Cerebellar nuclear complex (tissue), 1 donor: ENCODE measurements at places on chromosomes 3 and 15.

DNA sequence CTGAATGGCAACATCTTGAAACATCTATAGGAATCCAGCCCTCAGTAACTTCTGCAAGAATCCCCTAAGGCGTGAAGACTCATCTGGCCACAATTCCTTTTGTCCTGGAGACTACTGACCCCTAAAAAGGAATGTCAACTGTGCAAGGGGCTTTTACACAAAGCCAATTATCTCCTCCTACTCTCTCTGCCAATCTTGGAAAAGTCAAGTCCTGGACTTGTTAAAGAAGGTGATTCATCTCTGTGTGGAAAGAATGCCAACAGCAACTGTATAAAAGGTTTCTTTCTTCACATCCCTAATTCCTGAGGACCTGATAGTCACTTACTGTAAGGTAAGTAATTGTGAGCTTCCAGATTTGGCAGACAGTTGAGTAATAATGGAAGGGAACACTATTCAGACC is 22.3 kb downstream of the THRB start:
- no peak for DNase-seq

DNA sequence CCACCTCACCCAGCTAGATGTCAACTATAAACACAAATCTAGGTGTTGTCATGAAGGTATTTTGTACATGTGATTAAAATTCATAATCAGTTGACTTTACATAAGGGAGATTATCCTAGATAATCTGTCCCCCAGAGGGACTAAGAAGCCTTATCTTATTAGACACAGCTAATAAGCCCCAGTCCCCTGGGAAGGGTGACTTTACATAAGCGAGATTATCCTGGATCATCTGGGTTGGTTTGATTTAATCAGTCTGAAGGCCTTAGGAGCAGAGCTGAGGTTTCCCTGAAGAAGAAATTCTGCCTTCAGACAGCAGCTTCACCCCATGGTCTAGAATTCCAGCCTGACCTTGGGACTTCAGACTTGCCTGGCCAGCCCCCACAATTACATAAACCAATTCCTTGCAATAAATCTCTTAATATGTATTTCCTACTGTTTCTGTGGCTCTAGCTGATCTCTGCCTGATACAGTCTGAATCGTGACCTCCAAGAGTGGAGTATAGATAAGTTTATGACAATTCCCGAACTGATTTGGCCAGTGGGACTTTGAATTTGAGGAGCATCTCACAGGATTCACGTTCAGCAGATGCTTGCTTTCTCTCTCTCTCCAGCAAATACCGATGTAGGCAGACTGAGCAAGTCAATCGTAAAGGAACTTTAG is 66.5 kb downstream of the MRPL46 start:
- DNase-seq: no peak

DNA sequence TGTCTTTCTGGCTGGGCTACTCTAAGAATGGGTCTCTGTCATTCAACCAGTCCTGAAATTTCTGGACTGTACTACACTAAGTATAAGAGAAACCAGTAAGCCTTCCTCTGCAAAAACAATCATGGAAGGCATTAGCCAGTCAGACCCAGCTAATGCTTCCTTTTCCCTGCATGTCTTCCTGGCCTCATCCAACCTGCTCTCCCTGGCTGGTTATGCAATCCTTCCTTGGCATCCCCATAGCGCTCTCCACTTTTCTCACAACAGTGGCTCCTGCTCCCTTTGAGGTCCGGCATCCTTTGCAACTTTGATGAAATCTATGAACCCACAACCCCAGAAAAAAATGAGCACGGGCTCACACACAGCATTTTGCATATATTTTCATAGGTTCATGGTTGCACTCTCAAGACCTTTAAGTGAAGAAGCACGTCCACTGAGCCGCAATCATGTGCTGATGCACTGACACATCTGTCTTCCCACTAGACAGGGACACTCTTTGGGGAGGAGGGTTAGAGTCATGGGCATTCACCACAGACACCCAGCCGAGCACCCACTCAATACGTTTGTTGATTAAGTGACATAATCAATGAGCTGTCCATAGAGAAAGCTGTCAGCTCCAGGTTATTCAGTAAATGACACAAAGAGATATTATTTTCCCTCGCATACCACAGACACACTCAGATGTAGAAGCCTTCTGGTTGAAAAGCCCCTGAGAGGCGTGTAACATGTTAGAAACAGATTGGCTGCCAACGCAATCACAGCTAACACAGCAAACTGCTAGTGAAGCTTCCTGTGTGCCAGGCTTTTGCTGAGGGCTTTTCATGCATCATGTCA is 66.7 kb downstream of the PLD1 start:
- DNase-seq: no peak

- no peak for DNase-seq
Observed at GRCh38 chr3:9066775-9067174, 103.5 kb upstream of the RAD18 start.

GRCh38 chr3:158679547-158680000 is 7.1 kb upstream of the LXN start:
- no peak for DNase-seq

- no peak for DNase-seq
Observed at GRCh38 chr15:79035111-79035601, 55.4 kb downstream of the RASGRF1 start.

DNA sequence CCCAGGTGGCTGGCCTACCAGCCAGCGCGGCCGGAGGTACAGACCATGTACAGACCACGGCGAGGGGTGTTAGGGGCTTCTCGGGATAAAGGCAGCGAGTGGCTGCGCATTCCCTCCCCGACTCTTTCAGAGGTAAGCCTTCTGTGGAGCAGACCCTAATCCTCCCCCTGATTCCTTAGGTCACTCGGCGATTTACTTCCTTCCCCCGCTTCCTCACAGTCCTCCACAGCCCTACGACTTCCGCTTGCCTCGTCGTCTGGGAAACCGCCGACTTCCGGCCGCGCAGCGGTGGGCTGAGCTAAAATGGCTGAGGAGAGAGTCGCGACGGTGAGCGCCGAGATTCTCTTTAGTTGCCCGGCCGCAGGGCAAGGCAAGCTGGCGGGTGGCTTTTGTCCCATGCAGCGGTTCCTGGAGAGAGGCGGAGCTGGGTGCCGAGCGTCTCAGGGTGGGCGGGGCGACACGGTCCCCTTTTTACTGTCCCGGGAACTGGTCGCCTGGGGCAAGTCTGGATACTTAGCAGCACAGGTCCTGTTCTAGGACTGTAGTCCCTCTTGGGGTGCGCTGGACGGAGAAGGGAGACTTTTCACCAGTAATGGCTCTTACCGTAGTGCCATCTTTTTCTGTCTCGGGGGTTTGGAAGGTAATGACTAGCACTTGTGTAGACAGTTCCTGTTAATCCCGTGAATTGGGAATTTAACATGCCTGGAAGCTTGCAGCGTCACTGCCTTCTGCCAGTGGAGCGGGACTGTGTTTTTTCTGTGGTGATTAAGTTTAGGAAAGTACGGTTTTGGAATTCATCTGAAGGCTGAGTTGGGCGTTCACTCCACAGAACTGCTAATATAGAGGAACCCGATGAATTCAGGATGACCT is at the start of the genes BBS4 and HIGD2B:
Gene BBS4 (plus strand): TSS at position 283 of the 870 bp plus-strand sequence. CDS start 21 bp downstream, at position 304.
Gene HIGD2B (minus strand): TSS at position 258 of the 870 bp plus-strand sequence. CDS start 9,808 bp downstream, outside the sequence.
- DNase-seq: no peak

DNA sequence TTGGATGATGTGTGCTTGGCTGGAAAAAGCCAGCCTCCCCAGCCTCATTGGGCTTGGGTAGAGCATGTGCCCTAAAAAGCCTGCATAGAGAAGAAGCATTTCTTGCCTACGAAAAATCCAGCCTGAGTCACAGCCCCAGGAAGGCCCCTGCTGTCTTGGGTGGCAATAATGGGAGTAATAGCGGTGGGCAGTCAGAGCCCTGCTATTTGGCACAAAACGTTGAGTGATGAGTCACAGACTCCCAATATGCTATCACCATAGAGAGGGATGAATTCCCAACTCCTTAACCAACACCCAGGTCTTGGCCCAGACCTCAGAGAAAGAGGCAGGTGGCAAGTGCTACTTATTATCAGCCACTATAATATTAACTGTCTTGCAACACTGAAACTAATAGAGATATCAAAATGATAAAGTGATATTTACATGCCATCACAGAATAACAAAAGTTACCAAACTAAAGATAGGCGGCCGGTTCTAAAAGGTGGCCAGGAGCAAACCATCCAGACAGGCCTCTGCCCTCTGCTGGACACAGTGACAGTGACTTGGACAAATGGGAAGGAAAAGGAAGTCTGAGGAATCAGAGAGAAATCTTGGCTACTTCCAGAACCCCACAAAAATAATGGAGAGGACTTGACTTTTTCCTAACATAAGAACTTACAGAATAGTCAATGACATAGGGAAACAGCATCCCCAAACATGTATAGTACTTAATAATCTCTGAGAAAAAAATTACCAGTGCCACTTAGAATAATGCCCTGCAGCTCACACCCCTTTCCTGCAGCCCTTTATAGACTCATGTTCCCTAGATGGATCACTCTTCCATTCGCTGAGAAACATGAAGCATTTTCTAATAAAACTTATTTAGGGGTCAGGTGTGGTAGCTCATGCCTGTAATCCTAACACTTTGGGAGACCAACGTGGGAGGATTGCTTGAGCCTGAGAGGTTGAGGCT is 51.9 kb upstream of the MUC13 start:
- DNase-seq: no peak

- no peak for DNase-seq
Observed at GRCh38 chr15:49330166-49330565, 92.9 kb upstream of the FGF7 start.

GRCh38 chr15:79962178-79962577 is 8.8 kb downstream of the BCL2A1 start:
- no peak for DNase-seq

DNA sequence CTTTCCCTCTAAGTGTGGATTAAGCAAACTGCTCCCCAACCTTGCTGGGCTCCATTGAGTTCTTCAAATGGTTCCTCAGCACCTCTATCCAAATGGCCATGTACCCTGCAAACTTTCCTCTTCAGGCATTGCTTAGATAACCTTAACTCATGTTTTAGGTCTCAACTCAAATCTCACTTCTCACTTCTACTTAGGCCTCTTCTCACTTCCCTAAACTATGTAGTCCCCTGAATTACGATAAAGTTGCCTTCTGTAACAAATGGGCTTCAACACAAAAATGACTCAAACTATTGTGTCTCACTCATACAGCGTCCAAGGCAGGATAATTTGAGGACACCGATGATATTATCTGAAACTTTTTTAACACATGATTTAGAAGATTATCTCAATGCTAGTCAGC is 62.4 kb upstream of the STAC start:
- DNase-seq: no peak

DNA sequence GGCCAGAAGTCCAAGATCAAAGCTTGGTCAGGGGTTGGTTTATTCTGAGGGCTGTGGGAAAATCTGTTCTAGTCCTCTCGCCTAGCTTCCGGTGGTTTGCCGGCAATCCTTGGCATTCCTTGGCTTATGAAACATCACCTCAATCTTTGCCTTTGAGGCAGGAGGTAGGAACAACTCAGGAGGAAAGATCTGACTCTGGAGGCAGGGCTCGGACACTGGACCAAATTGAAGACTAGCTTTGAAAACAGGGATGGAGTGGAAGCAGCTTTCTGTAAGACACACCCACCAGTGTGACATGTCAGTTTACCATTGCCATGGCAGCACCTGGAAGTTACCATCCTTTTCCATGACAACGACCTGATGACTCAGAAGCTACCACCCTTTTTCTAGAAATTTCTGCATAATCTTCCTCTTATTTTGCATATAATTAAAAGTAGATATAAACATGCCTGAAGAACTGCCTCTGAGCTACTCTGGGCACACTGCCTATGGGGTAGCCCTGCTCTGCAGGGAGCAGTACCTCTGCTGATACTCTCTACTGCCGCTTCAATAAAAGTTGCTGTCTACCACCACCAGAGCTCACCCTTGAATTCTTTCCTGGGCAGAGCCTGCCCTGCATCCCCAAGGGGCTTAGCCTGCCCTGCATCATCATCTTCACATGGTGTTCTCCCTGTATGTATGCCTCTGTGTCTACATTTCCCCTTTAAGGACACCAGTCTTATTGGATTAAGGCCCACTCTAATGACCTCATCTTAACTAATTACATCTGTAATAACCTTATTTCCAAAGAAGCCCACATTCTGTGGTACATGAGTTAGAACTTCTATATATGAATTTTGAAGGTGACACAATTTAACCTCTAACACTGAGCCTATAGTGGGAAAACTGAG is 38.3 kb upstream of the TM4SF4 start:
- no peak for DNase-seq
